ENCODE measurements at places on chromosomes 7 and 10.

DNA sequence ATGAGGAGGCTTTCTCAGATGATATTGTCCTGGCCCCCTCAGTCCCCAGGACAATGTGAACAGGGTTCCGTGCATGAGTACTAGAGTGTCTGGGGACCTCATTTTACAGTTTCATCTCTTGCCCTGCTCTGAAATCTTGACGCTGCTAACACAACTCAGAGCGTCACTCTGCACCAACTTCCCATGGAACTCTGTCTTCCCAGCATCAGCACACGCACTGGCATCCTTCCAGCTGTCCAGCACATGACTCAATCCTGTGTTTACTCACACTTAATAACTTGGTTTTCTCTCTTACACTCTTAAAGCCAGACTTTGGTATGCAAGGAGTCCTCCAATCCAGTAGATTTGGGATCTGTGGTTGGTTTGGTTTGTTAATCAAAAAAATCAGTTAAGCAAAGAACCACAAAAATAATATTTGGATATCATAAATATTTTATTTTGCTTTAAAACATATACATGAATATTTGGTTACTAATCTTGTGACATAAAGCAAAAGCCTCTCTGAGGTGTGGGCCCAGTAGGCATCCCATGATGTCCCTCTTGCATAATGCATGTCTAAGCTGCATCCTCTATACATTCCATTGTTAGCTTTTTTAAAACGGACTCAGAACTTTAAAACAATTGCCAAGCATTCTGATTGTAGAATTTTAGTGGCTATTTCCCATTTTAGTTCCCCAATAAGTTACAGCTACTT is 131.0 kb downstream of the CXCL12 start:
- no peak for DNase-seq

- DNase-seq, result peak; percentile 0
Observed at GRCh38 chr7:152674860-152675758, 832 bp downstream of the XRCC2 start.

DNA sequence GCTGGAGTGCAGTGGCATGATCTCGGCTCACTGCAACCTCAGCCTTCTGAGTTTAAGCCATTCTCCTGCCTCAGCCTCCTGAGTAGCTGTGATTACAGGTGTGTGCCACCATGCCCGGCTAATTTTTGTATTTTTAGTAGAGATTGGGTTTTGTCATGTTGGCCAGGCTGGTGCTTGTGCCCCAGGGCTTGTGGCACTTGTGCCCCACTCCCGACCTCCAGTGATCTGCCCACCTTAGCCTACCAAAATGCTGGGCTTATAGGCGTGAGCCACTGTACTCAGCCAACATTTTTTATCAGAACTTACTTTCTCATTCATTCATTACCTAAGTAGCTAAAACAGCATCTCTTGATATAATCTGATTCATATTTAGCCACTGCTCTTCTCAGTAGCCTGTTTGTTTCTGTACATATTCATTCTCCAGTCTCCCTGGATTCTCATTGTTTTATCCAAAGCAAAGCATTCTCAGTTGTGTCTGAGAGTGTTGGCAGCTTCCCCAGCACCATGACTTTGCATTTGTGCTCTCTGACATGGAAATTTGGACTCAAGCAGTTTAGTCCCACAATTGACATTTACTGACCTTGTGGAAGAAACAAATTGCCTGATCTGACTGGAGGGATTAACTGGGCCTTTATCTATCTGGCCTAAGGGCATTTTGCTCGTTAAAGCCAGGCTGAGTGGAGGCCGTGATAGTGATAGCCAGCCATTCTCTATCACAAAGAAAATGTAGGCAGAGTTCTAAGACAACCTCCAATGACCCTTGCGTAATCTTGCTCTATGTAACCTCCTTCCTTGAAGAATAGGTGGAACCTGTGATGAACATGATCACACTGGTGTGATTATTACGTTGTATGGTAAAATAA is 44.9 kb downstream of the AKR1B15 start:
- no peak for DNase-seq

GRCh38 chr10:62831346-62831745 is 15.2 kb upstream of the EGR2 start:
- no peak for DNase-seq

DNA sequence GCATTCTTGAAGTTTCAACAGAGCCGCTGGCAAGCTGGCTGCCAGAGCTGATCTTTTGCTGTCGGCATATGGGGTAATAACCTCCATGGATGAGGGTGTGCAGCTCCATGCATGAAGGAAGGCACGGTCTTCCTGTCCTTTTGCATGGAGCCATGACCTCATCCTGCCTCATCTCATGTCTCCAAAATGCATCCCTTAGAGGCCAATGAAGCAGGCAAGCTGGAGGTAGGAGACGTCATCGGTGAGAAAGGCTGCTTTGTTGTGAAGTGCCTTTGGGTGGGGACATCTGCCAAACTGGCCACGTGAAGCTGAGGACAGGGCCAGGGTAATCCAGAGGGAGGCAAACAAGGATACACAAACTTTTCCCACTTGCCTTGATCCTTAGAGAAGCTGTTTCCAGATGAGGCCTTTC is 161.5 kb upstream of the TBX20 start:
- no peak for DNase-seq

GRCh38 chr10:29956335-29956924 is 103.0 kb downstream of the JCAD start:
- DNase-seq, result no peak

DNA sequence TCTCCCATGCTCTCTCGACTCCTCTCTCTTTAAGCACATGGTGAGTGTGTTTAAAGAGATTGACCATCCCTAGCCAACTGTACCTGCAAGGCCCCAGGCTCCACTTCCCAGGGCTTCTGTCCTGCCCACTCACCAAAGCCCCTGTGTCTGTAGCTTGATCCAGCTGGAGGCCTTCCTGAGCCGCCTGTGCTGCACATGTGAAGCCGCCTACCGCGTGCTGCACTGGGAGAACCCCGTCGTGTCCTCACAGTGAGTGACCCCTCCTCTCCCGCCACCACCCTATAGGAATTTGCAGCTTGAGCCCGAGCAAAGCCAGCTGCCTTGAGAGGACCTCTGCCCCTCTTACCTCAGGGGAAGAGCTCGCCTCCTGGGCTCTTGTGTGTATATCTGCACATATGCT is 11.2 kb downstream of the ZFYVE27 start:
- DNase-seq, result no peak

DNA sequence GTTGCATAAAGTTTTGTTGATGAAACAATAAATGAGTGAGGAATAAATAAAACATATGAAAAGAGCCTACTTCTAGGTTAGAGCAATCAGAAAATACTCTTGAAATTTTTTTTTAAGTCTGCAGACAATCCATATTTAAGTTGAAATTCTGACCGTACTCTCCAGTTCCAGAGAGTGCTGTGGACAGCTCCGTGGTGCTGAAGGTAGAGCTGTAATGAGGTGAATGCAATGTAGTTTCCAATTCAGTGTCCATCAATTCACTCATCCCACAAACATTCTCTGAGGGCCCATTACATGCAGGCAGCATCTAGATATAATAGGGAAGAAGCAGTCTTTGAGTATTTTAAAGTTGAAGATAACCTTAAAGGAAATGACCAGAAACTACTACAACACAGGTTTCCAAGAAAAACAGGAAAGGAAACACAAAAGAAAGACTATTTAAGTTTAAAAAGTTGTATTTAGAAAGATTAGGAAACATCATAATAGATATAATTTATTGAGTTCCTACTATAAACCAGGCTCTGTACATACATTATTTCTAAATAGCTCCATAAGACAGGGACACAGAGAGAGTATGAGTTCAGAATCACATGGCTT is 44.0 kb upstream of the CRTAC1 start:
- no peak for DNase-seq

DNA sequence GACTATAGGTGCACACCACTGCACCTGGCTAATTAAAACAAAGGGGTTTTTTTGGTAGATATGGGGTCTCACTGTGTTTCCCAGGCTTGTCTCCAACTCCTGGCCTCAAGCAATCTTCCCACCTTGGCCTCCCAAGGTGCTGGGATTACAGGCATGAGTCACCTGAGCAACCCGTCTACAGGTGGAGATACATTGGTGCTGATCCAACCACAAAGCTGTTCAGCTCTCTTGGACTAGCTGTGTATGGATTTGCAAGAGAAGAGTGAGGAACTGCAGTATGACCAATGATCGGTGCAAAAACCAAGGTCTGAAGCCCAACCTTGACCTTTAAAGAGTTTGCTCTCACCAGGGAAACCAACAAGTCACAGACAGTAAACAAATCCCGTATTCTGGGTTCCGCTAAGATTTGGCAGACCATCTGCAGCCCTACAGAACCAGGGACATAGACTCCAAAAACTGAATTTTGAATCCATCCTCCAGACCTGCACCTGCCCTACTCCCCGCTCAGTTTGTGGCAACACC is 18.9 kb downstream of the EPHB4 start:
- no peak for DNase-seq

DNA sequence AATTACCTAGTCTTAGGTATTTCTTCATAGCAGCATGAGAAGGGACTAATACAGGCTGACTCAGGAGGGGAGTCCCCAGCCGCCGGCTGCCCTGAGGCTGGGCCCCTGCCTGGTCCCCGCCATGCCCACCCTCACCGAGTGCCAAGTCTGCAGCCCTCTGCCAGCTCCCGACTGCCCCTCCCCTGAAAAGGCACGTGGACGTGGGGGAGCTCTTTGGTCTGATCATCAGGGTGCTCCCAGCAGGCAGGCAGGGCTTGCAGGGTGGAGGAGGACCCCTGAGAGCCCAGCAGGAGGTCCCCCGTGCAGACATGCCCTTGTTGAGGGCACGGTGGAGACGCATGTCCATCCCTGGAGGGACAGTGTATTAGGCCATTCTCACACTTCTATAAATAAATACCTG is 110.9 kb downstream of the UNCX start:
- no peak for DNase-seq

- no peak for DNase-seq
Observed at GRCh38 chr10:73923935-73924598, 13.1 kb downstream of the PLAU start.

- DNase-seq, result no peak
Observed at GRCh38 chr7:158388928-158389327, 198.7 kb downstream of the PTPRN2 start.

- no peak for DNase-seq
Observed at GRCh38 chr10:67297637-67298181, 371.9 kb downstream of the LRRTM3 start.

- DNase-seq, result no peak
Observed at GRCh38 chr10:13592306-13592705, 5.5 kb downstream of the PRPF18 start.

- DNase-seq, result no peak
Observed at GRCh38 chr10:80324891-80325364, 31.6 kb downstream of the DYDC1 start.

- no peak for DNase-seq
Observed at GRCh38 chr7:133275446-133276095, 22.7 kb downstream of the EXOC4 start.

DNA sequence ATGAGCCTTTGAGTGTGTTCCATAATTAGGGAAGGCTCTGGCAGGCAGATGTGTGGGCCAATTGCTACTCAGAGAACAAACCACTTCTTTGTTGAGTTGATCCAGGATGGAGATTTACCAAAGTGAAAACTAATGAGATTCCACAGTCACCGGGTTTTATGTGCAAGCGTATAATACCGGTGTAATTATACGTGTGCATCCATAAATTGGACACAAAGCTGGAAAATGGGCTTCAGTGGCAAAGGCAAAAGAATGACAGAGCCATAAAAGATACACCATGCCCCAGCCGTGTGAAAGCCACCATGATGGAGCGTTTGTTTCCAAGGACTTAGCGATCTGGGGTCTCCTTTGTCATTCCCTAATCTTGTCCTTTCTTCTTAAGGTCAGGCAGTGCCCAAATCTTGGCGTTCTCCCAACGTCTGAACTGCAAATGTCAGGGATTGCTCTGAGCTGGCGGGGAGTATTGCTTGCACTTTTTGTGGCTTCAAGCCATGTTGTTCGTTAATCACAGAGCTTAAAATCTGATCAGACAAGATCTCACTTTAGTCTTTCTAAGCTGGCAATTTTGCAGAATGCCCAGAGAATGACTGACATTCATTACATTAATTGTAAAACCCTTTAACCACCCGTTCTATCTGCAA is 70.1 kb downstream of the NPTX2 start:
- no peak for DNase-seq

GRCh38 chr7:130899638-130900401 is 165.8 kb upstream of the KLF14 start:
- DNase-seq, result no peak

DNA sequence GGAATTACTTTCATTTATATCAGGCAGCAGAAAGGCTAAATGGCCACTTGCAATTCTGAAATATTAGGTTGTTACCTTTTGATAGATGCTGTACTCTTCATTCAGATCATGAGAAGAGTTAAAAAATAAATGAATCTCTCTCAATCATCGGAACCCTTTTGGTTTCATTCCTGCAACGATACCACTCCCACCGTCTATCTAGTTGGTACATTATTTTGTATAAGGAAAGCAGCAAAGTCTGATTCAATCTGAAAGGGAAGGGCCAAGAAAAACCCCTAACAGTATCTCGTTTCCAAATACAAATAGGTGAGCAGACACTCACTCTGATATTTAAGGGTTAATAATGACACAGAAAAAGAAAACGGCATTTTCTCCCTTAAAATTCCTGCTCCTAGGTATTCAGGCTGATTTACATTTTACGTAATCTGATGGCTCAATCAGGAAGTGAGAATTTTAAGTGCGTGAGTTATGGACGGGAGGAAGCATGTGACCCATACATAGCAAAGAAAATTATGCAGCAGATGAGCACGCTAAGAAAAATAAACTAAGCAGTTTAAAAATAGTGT is 209.4 kb upstream of the KLF14 start:
- DNase-seq, result no peak

DNA sequence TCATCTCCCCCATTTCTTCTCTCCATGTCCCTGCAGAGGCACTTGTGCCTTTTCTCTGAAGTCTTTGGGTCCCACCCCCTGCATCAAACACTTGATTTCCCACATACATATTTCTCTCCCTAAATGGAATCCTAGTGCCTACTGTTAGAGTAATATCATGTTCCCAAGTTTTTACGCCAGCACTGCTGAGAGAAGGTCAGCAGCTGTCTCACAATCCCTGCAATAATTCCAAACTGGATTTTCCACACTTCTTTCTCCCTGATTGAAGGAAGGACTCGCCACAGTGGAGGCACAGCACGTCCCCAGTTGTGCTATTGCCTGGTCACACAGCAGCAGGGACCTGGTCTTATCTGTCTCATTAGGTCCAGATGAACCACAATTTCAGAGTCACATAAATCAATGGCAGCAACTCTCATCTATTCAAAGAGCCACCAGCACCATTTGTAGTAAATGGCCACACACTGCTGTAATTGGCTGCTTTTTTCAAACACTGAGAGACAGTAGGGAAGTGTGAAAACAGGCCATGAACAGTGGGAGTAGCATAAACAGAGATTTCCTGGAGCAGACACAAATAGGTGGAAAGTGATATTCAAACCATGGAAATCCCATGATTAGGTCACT is 605.5 kb downstream of the XPNPEP1 start:
- DNase-seq, result no peak

GRCh38 chr7:44978511-44979366 is at the start of gene MYO1G:
MYO1G (minus strand) TSS chr7:44979015; CDS start chr7:44978961, 54 bp downstream.
- DNase-seq, result no peak

- no peak for DNase-seq
Observed at GRCh38 chr7:31307972-31308371, 32.6 kb downstream of the NEUROD6 start.

Data from stimulated activated CD4-positive, alpha-beta T cell treated with anti-CD3 and anti-CD28 coated beads, Interleukin-1b, Interleukin-23, amount 100 ng/mL, for 24 hours (primary cell).